ENCODE measurements at places on chromosomes 1 and 21.

DNA sequence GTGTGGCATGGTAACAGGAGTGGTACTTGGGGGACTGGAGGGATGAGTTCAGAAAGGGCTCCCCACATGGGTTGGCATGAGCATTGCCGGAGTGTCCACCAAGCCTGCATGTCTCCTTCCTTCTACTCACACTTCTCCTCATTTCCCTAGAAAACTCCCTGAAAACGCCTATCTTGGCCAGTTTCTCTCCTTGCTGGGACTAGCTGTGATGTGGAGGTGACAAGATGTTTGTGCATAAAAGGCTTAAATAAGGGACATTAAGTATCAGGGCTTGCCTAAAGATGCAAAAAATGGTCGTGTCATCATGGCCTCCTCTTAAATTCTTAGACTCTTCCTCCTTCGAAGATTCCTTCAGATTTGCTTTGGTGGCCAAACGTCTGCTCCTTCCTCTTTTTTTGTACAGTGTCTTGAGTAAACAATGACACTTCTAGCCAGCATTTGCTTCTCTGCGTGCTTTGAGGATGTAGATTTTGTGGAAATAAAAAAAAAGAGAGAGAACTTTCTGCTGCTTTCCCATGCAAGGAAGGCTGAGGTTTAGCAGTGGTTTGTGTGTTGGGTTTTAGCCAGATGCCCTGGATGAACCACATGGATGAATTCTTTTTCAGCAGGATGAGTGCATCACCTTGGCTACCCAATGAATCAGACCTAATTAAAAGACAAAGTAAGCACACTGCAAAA is 239.1 kb upstream of the IRF2BP2 start:
- DNase-seq = no peak

DNA sequence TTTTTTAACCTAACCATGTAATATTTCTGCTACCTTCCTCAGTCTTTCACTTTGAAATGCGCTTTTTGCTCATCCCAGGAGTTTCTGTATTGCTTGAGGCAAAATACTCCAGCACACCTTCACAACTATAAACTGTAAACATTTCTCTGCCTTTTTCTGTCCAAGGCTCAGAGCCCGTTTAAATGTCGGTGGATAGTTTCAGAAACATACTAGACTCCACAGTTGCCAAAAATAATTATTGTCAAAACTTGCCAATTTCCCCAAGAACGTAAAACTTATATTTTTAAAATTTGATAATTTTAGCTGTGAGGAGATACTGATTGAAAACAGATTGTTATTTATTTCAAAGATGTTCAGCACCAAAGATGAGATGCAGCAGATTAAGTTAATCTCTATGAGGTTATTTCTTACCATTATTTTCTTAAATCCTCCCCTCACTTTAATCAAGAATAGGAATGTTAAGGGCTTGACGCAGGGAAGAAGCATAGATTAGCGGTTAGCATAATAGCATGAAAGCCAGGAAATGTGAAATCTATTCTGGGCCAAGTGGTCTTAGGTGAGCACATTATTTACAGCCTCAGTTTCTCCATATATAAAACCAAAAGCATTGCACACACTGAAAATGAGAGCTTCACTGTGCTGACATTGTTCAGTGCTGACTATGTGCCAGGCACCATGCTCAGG is 91.5 kb upstream of the ESRRG start:
- peak; percentile 17 for DNase-seq

DNA sequence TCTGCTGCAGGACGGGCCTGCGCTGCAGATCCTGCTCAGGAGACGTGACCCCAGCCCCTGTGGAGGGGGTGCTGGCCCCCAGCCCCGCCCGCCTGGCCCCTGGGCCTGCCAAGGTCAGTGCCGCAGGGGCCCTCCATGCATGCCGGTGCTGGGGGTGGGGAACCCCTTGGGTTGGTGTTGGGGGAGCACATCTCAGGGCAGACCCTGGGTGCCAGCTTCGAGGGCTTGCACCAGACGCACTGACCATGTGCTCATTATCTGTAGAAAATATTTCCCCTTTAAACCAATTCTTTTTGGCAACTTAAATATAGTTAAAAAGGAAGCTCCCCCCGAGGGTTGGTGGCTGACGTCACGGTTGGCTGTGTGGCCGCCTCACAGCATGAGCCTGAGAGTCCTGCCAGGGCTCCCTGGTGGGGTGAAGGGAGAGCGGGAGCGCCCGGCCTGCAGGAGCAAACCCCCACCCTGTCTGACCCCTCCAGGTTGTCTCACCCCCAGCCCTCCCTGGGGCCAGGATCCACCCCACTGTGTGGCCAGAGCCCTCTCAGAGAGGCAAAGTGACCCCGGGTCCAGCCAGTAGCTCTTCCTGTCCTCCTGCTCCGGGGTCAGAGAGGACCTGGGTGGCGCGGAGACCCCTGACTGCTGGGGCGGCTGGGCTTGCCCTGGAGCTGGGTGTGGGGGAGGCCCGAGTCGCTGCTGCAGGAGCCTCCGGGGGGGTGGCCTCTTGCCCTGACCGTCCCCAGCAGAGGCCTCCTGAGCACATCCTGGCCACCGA is 5.3 kb upstream of the PFKL start:
- peak; percentile 27 for DNase-seq

DNA sequence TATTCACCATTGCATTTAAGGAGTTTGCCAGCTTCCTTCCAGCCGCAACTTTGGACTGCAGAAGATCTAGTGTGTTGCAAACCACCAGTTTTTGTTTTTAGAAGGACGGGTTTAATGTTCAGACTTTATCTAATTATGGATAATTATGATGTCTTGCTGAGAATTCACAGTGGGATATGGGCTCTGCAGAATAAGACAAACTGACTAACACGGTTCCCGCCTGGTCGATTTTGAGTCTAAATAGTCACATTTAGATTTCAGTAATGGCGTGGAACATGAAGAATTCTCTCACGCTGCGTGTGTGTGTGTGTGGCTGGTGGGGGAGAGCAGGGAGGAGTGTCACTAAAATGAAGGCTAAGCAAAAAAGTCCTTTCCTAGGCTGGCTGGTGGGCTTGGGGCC is 48.5 kb upstream of the DMRTB1 start:
- no peak for DNase-seq

GRCh38 chr1:115320377-115320776 is 17.7 kb downstream of the NGF start:
- no peak for DNase-seq

Measured in NCI-H1092 treated with DMSO at 0.1 percent for 48 hours (cell line).